ENCODE measurements at places on chromosomes 4 and X.

DNA sequence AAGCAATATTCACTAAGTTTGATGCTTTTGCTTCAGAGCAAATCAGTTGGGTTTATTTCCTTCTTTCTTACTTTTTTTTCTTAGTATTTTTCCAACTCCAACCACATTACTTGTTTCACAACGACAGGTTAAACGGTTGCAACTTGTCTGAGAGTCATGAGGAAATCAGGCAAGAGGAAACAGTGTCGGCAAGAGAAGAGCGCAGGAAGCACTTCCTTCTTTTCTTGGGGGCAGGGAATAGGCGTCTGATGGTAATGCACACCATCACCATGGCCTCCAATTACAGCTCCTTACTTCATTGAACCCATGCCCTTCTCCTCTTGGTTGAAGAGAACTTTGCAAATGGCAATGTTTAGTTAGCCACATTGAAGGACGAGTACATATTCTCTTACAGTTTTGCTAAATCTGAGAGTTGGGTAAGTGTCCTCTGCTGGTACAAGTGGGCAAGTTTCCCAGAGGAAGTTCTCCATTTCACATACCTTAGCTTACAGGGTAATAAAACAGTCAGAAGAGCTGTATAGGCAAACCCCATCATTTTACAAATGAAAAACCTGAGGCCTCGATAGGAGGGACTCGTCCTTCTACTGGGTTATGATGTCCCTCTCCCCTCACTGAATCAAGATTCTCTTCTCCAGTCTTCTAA lies 8.3 kb upstream of the CXCL8 start:
- ATAC-seq, result peak; percentile 34

- ATAC-seq, result no peak
Observed at GRCh38 chrX:125327891-125328290, 8.2 kb downstream of the TEX13C start.

DNA sequence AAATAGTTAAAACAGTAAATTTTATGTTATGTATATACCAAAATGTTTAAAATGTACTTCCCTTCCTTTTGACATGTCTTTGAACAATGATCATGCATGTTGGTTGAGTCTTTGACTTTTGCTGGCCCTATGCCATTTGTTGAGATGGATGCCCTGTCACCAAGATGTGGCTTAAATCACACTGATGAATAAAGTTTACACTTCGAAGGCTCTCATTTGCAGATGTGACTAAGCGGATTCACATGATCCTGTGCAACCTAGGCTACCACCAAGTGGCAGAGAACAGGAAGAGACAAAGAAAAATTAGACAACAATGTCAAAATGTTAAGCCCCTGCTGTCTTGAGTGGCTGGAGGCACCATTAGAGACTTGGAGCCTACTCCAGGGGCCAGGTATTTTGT lies 139.9 kb downstream of the RAB28 start:
- no peak for ATAC-seq

DNA sequence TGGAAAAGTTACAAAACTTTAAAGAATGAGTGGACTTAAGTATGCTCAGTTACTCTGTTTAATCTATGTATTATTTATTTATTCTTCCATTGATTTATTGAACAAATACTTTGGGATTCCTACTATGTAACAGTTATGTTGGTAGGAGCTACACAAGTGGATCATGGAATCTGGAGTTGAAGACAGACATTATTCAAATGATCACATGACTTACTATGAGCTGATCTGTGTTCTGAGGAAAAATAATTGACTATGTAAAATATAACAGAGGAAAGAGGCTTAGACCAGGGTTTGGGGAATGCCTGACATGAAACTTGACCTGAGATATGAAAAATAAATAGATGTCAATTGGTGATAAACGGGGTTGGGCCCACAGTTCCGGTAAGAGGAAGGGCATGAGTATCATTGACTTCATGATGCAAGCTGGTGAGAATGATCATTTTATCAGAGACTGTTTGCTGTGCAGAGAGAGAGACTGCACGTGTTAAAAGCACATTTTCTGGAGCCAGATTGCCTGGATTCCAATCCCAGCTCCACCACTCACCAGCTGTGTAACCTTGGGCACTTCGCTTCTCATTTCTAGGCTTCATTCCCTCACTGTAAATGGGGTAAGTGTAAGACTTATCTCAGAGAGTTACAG lies 179.0 kb downstream of the SPCS3 start:
- ATAC-seq, result no peak

GRCh38 chr4:2408976-2409375 lies 9.5 kb downstream of the ZFYVE28 start:
- ATAC-seq, result no peak

DNA sequence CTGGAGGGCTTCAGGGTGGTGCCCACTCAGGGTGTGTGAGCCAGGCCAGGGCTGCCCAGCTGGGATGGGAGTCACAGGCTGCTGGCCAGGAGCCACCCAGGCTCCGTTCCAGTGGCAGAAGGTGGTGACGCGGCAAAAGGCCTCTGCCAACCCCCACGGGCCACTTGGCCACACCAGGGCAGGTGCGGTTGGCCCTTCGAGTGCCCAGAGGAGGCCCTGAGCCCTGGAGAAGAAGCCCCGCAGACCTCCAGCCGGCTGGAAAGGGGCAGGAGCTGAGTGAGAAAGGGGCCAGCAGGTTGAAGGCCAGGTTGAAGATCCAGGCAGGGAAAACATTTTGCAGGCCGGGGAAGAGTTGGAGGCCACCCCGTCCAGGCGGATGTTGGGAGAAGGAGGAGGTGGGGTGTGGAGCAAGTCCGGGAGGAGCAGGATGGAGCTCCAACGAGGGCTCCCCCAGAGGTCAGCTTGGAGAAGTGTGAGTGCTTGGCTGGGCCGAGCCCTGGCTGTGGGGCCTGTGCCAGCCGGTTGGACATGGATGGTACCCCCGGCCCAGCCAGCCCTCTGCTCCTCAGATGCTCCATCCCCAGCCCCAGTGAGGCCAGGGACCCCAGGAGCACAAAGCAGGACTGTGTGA lies 2.8 kb upstream of the CPLX1 start:
- ATAC-seq, result no peak

Data from gastroesophageal sphincter (tissue), 4 donors.